Hair follicular keratinocyte (primary cell): ENCODE measurements at places on chromosomes 3 and 15. TPM values are rescaled to one million over a fixed set of nuclear protein-coding genes. Genes with fewer than 3 reads are reported as not detected.

Gene SI
- total RNA-seq = not detected in 2 replicates

Gene EOMES
- 1.9 and 2.7 TPM in 2 replicates for total RNA-seq

Gene MEGF11
- total RNA-seq = not detected in 2 replicates

Gene GOLGA6L10
- 0.23 TPM in 2 replicates for total RNA-seq

Gene CCR1
- total RNA-seq = not detected in 2 replicates

Gene GASK1A
- total RNA-seq = 0.91 and 0.94 TPM in 2 replicates

Gene EPHA3
- total RNA-seq = not detected in 2 replicates

Gene SLC22A14
- not detected in 2 replicates for total RNA-seq

Gene EDEM1
- total RNA-seq = 61.1 and 75.1 TPM in 2 replicates

Gene NR2E3
- total RNA-seq = not detected in 2 replicates

Gene GOLGA8J
- not detected in 2 replicates for total RNA-seq

Gene ADCY5
- 0.08 TPM in 1 of 2 replicates, not detected in the other for total RNA-seq

Gene MUC20
- total RNA-seq = not detected in 2 replicates

Gene PGBD4
- 0.46 and 0.47 TPM in 2 replicates for total RNA-seq

Gene TMCO5A
- not detected in 2 replicates for total RNA-seq
